Natural killer cell (primary cell): ENCODE measurements at places on chromosomes 3 and 15.

DNA sequence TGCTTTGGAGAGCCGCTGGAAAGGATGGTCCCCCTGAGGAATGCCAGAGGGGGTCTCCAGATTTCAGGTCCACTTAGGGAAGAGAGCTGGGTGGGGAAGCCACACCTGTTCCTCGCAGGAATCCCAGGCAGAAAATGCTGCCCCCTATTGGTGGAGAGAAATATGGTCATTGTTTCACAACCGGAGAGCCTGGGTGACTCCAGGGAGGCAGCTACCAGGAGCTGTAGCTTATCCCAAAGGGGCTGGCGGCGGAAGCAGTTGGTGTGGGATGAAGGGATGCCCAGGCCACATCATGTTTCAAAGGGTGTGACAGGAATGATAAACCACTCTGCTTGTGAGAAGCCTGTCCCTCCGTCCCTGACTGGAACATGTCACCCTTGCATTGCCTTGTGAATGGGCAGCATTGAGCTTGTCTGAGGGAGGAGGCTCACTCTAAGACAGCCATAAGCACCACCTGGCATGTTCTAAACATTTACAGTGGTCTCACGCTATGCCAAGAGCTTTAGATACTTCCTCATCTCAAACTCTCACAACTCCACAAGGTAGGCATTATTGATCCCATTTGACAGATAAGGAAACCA is 34.5 kb downstream of the POMGNT2 start:
- DNase-seq: peak; percentile 66

DNA sequence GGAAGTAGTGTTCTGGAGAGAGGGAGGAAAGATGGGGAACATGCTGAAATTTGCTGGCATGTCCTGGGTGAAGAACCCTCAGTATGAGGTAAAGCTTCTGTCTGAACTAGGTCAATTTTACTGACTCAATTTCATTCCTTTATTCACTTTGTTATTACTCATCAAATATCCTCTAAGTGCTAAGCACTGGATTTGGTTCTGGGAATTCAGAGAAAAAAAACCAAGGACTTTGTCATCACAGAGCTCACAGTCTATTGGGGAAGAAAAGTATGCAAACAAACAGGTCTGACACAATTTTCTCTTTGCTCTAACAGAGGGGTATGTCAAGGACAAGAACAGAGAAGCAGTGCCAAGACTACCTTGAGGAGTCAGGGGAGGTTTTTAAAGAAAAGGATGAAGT is 68.0 kb downstream of the TFG start:
- DNase-seq: no peak

- DNase-seq: no peak
Observed at GRCh38 chr15:73366766-73367623, 1.8 kb downstream of the HCN4 start.

GRCh38 chr3:108414007-108414406 is 96.4 kb downstream of the MYH15 start:
- DNase-seq: no peak

- DNase-seq: no peak
Observed at GRCh38 chr3:124520970-124521369, 209.3 kb upstream of the UMPS start.

- DNase-seq: no peak
Observed at GRCh38 chr3:73729969-73730440, 105.3 kb upstream of the PDZRN3 start.

- DNase-seq: no peak
Observed at GRCh38 chr3:37223576-37223975, 49.2 kb upstream of the LRRFIP2 start.

DNA sequence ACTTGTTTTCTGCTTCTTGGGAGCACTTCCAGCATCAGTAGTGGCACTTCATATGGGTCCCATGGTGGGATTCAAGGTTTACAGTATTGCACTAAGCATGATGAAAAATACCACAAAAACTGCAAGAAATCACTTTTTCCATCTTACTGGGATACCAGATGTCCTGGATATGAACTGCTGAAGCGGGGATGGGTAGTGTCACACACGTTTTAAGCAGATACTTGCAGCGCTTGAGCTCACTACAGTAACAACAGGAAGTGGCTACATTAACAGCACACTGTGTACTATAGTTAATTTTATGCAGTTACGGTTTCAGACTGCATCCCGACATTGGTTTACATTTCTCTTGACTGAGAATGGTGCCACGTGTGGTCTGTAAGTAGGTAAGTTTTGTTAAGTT is 3.5 kb upstream of the ISG20 start:
- peak; percentile 82 for DNase-seq

DNA sequence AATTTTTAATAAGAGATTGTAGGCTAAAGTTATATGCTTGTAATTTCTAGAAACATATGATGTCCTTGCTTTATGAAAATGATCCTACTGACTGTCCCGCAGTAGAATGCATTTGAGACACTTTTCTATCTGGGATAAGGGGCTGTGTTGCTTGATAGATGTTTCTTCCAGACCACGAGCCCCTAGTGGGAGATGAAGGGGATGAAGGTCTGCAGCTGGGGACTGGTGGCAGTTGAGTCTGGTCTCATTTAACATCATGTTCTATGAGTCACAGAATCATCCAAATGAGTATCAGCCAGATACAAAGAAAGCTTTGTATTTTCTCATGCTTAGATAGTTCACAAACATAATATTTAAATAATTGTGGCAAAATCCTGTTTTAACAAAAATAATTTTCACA is 84.3 kb upstream of the PRTG start:
- DNase-seq: no peak

GRCh38 chr15:73015493-73015892 is 36.8 kb upstream of the NEO1 start:
- no peak for DNase-seq

- no peak for DNase-seq
Observed at GRCh38 chr15:61146091-61146930, 82.8 kb downstream of the RORA start.

- DNase-seq: no peak
Observed at GRCh38 chr3:187870360-187871203, 125.3 kb upstream of the BCL6 start.

DNA sequence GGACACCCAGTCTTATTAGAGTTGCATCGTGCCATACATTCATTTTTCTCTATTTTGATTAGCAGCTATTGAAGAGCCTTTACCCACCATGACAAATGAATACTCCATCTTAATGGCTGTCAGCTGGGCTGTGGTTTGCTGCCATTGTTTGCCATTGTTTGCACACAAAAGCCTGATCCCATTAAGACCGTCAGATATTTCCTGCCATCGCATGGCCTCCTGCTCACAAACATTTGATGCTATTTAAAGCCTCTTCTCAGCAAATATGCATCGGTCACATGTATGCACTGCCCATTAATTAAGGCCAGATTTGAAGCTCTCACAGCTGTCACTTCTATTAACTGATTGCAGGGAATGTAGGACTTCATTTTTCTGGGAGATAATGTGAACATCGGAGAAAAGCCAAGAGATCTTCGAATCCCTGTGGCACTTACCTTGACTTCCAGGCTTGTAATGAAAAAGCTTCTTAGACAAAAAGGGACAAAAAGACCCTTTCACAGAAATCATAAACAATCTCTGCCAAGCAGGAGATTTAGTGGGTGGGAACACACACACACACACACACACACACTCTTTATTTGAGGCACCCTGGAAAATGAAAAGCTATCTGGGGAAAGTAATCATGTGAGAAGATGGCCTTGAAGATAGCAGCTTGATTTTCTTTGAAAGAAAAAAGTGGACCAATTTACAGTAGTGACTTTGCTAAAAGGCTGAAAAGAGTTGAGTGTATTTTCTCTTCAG is 175.4 kb upstream of the NR2E3 start:
- DNase-seq: no peak

GRCh38 chr3:66795365-66795764 is 202.7 kb upstream of the KBTBD8 start:
- DNase-seq: no peak

- no peak for DNase-seq
Observed at GRCh38 chr3:38543586-38543985, 47.4 kb downstream of the EXOG start.

DNA sequence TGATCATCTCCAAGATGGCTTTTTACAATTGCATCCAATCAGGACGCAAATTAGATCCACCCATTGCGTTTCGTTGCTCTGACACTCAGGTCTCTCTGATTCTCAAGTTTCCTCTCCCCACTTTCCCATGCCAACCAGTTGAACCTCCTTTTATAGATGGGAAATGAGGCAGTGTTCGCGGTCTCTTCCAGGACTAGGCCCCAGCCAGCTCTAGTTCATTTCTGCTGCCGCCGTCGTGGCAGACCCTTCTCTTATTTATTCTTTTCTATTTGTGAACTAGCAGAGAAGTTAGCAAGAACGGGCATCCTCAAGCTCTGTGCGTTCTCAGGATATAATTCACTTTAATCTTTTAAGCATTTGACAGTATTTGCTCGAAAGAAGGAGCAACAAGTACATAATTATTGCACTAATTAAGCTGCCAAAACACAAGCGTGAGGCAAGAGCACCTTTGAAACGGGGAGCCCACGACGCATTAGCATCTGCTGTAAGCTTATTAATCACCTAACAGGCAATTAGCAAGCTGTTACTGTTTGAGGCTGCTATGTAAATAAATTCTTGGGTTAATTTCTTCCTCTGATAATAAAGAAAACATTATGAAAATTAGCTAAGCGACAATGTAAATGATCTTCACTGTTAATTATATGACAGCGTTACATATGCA is 246.4 kb upstream of the TLE3 start:
- no peak for DNase-seq

DNA sequence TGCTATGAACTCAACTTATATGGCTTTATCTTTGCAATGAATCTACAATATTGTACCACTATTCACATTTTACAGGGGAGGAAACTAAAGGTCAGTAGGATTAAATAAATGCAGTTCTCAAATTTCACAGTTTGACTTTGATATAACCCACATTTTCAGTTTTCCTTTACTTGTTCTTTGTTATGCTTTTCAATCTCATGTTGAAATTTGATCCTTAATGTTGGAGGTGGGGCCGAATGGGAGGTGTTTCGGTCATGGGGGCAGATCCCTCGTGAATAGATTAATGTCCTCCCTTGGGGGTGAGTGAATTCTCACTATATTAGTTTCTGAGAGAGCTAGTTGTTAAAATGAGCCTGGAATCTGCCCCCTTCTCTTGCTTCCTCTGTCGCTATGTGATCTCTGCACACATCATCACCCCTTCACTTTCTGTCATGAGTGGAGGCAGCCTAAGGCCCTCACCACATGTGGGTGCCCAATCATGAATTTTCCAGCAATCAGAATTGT is 44.7 kb downstream of the CD200 start:
- DNase-seq: no peak

GRCh38 chr15:39786447-39787056 is 3.9 kb upstream of the FSIP1 start:
- DNase-seq: no peak

- no peak for DNase-seq
Observed at GRCh38 chr15:67105065-67105951, 39.9 kb downstream of the SMAD3 start.

DNA sequence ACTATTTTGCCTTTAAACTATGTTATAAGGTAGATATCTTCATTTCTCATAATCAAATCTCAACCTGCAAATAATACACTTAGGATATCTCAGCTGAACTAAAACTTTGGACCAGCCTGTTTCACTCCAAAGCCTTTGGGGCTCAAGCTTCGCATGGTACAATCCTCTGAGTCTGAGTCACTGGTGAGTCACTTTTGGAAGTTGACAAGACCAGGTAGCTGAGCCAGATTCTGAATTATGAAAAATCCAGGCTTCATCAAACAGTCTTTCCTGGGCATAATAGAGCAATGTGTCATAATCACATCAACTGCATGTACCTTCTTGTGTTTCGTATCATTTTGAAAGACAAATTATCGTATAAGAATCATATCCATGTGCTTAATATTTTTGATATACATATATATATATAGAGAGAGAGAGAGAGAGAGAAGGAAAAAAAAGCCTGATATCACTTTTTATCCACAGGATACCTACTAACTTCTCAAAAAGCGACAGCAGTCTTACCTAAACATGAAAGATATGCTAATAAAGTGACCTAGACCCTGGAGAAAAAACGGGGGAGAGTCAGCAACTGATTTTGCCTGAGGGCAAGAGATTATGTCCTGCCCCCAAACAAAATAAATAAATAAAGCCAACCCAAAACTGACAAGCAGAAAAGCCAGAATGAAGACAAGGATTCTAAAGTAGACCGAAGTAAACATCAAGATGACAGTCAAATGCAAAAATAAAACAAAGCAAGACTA is 263.9 kb upstream of the TGFBR2 start:
- DNase-seq: no peak

- DNase-seq: no peak
Observed at GRCh38 chr3:129701161-129701560, 94.7 kb upstream of the PLXND1 start.

- DNase-seq: no peak
Observed at GRCh38 chr3:123072152-123072551, 5.3 kb downstream of the PDIA5 start.

- no peak for DNase-seq
Observed at GRCh38 chr3:167626490-167626889, 27.3 kb downstream of the WDR49 start.

DNA sequence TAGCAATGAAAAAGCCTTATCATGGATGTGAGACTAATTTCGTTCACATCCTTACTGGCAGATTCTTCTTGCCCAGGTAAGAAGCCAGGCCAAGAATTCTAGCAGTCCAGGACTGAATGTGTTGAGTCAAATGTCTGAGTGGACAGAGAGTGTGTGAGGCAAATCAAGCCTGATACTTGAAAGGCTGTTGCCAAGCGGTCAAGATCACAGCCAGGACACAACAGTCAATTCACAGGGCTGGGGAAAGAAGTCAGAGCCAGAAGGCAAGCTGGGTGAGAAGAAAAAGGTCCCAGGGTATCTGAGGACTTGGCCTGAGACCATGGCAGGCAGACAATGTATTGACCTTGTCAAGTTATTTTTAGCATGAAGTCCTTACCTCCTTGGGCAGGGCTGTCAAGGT is 301.3 kb downstream of the ZNF385D start:
- no peak for DNase-seq

- no peak for DNase-seq
Observed at GRCh38 chr3:48436855-48437254, 3.1 kb downstream of the CCDC51 start.

DNA sequence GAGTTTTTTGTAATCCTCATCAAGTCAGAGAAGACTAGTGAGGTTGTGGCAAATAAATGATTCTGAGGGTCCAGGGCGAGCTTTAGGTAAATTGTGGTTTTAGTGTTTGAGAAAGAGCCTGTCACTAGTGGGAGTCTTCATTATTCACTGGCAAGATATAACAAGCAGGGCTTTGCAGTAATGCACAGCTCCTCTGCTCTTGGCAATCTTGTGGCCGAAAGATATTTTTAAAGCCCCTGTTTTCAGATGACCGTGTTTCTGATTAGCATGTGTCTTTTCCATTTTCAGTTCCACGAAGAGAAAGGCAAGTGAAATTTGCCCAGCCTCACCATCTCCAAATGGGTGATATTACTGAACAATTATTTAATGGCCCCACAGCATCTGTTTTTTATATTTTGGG is 154.0 kb upstream of the BCL6 start:
- DNase-seq: no peak
